ENCODE measurements at places on chromosomes 12 and 14.

GRCh38 chr12:130621696-130622298 lies 94.3 kb downstream of the RIMBP2 start:
- no peak for DNase-seq

- no peak for DNase-seq
Observed at GRCh38 chr12:65836419-65837197, 12.3 kb downstream of the HMGA2 start.

GRCh38 chr12:28171356-28172060 lies 18.7 kb upstream of the CCDC91 start:
- no peak for DNase-seq

GRCh38 chr12:43836475-43836989 lies 651 bp downstream of the TMEM117 start:
- no peak for DNase-seq

DNA sequence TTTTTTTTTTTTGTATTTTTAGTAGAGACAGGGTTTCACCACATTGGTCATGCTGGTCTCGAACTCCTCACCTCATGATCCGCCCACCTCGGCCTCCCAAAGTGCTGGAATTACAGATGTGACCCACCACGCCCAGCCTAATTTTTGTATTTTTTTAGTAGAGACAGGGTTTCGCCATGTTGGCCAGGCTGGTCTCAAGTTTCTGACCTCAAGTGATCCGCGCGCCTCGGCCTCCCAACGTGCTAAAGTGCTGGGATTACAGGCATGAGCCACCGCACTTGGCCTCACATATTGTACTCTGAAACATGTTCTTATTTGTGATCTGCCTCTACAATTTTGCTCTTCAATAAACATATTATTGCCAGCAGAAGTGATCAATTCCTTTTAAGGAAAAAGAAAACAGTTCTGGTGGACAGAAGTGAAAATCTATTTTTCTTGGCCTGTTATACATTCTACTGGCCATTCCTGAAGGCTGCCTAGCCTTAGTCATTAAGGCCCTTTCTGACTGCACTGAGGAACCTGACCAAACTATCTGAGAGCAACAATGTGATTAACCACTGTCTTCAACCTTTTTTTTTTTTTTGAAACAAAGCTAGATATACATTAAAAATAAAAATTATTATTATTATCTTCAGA lies 36.1 kb downstream of the SNX6 start:
- DNase-seq = no peak

DNA sequence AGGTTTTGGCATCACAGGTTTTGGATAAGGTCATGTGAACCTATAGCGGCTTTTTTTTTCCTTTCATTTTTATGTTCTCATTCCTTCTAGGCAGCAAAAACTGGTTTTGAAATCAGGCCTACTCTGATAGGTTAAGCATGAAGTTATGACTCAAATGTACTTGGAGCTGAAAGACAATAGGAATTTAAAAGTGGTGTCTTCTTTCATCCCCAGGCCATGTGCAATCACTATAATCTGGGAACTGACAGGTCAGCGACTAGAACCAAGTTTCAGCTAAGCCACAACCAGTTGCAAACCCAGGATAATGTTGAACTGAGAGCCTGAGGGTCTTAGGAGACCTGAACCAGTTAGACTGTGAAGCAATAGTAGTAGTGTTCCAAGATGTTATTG lies 74.3 kb downstream of the ANO6 start:
- no peak for DNase-seq

All from iPS-NIHi11 (cell line).